Posterior cingulate gyrus (tissue), 11 donors: ENCODE measurements at places on chromosomes 16 and 17.

DNA sequence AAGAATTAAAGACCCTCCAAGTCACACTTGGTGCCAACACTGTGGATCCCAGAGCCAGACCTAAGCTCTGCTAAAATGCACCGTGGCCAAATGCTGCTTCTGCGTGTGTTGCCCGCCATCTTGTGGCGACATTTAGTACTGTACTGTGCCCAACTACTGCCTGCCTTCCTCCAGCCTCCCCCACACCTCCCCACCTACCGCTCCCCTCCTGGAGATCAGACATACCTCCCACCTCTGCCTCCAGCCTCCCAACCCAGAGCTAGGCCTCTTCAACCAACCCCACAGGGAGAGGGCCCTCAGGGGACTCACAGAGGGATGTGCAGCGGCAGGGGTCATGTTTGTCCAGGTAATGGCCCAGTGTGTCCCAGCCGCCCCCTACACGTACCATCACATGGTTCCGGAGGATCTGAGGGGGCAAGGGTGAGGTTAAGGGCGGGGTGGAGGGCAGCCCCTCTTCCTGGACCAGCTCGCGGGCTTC lies 5.5 kb downstream of the GAS2L2 start:
- peak; percentile 82 for DNase-seq

DNA sequence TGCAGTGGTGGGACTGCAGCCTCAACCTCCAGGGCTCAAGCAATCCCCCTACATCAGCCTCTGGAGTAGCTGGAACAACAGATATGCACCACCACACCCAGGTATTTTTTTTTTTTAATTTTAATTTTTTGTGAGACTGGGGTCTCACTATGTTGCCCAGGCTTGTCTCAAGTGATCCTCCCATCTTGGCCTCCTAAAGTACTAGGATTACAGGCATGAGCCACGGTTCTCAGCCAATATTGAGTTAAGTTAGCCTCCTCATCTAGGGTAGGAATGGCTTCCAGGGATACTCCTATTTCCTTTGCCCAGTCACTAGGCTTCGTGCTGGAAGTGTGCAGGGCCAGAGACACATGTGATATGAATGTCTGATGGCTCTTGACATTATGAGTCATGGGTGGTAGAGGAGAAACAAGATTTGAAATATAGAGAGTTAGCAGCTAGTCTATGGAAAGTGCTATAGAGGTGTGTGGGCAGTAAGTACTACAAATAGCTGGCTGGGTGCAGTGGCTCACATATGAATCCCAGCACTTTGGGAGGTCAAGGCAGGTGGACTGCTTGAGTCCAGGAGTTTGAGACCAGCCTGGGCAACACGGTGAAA lies 8.0 kb upstream of the HES7 start:
- no peak for DNase-seq

DNA sequence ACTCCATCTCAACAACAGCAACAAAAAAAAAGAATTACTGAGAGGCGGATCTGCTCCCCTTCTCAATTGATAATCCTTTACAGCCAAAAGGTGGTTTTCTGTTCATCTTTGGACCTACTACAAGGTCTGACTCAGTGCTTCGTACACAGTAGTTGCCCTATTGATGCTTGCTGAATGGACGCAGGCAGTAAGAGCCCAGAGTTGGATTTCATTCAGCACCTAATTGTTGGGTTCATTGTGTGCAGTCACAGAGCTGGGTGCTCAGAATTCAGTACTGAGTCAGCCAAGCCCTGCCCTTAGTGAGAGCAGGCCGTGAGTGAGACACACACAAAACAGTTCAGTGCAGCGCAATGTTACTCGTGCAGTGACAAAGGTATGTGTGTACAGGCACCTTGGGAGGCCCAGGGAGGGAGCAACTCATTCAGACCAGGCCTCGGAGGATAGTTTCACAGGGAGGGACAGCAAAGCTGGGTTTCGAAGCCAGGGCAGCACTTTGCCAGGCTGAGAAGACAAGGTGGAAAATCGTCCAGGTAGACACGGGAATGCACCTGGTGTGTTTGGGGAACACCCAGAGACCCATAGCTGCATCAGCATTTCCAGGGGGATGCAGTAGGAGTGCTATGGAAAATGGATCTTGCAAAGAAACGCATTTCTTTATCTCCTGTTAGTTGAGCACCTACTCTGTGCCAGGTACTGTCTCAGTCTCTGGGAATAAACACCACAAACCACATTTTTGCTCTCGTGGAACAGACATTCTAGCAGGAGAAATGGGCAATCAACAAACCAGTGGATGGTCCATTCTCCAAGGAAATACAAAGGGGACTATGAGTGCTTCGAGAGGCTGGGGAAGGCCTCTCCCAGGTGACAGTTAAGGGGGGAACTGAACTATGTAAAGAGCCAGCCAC lies 18.1 kb upstream of the KRT17 start:
- DNase-seq = no peak

- no peak for DNase-seq
These were observed 13.8 kb upstream of the SP6 start for GRCh38 chr17:47864791-47865216.

GRCh38 chr17:57186226-57187019 lies 69.9 kb upstream of the MSI2 start:
- DNase-seq = no peak
